ENCODE measurements at places on chromosomes 6 and 20.

GRCh38 chr6:158789115-158789917 is 29.9 kb downstream of the EZR start:
- DNase-seq, result no peak

DNA sequence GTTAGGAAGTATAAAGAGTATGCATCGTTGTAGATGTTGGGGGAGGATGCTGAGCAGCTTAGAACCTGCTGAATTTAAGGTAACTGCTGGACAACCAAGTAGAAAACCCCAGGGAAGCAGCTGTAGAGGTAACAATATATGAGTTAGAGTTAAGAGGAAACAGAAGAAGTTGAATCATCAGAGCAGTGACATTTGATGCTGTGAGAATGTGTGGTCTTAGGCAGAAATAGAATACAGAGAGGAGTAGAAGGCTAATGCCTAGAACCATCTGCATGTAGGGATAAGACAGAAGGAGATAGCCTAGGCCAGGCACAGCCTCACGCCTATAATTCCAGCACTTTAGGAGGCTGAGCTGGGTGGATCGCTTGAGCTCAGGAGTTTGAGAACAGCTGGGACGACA is 22.6 kb upstream of the DYNLRB1 start:
- no peak for DNase-seq

DNA sequence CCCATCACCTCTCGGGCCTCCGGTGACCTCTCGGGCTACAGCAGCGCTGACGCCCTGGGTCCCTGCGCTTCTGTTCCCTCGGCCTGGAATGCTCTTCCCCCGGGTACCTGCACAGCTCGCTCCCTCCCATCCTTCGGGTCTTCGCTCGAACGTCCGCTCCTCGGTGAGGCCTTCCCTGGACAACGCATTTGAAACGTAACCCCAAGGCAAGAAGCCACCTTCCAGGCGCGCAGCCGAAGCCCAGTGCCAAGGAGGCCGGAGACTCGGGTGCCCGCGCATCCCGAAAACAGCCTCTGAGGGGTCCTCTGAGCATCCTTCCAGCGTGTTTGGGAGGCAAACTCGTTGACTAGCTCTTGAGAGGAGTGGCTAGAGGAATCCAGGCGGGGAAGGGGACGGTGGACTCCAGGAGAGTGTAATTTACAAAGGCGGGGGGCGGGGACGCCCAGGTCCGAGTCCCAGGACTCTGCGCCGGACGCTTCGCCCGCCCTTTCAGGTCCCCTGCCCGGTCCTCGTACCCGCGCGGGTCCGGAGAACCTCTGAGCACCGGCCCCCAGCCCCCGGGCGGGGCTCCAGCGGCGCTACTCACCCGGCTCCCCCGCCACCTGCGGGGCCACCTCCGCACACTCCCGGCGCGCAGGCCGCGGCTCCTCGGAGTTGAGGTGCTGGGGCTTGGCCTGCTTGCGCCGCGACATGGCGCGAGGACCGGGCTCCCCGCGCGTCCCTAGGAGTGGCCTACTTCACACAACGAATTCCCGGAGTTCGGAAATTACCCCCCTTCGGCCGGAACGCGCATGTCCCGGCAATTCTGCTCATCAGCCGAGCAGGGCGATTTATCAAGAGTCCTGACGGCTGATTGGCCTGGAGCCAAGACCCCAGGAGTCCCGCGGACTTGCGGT is 86.8 kb downstream of the ZFP64 start:
- no peak for DNase-seq

GRCh38 chr20:63957690-63958441 is 1.6 kb upstream of the UCKL1 start:
- DNase-seq, result no peak

DNA sequence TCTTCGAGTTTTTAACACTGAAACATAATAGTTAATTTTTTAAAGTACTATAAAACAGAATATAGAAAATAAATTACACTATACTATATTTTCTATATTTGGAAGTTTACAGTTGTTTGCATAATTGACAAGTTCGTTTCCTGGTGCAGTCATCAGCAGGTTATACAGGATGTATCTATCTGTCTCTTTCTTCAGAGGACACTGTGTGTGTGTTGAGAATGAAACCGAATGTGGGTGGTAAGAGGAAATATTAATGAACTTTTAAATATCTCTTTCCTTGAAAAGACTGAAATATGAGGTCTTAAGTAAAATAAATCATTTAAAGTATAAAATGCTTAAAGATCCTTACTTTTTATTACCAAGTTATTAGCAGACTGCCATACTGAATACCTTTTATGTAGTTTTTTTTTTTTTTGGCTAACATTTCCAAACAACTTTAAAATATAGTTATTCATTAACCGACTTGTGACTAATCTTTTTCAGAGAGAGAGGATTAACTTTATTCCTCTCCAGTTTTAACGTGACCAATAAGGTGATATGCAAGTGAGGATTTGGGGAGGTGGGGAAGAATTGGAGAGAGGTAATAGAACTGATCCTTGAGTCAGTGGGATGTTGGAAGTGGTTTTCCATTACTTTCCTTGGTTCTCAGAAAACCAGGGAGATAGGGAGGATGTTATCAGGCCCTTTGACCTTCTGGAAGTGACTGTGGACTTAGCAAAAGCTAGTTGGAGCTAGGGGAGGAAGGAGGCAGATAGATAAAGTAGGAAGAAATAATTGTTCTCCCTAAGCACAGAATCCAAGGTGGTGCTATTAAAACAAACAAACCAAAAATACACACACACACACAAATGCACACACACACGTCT is 380.0 kb upstream of the FLRT3 start:
- DNase-seq, result no peak

- DNase-seq, result no peak
Measured at GRCh38 chr20:46423342-46423741, 16.9 kb upstream of the ELMO2 start.

GRCh38 chr6:42547407-42548329 is 16.2 kb upstream of the UBR2 start:
- peak; percentile 82 for DNase-seq

- DNase-seq, result no peak
Measured at GRCh38 chr20:10573273-10573950, 100.4 kb downstream of the JAG1 start.

DNA sequence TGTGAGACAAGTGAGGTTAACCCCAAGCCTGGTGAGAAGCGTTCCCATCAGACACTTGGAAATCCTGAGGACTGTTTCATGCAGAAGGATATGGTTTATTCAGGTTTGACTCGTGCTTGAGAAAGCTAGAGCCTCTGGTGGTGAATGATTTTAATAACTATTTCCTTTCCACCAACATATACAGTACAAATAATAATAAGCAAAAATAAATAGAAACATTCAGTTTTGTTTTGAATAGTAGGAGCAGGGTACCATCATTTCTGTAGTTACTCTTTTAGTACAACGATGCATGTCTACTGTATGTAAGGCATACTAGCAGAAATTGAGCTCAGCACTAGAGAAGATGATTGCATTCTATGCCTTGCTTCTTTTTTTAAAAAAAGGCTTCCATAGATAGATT is 33.5 kb downstream of the PLG start:
- DNase-seq, result no peak

All from coronary artery (tissue), 2 donors.